ENCODE measurements at places on chromosomes 5 and 9. TPM values are rescaled to one million over a fixed set of nuclear protein-coding genes. Genes with fewer than 3 reads are reported as not detected.

DNA sequence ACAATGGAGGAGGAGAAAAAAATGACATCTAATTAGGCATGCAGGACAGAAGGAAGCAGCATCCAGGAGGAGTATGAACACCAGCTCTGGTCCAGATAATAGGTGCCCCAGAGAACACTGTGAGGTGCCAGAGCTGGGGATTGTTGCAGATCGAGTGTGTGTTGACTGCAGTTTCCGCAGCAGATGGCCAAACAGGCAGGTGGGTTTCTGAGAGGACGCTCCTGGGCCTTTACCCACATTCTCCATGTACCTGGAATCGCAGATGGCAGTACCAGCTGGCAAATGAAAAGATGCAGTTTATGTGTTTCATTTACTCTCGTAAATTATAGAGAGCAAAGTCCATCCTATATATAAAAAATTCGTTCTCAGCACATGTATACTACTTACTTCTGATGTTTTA, 182.2 kb upstream of the ISL1 start:
- H3K4me3 ChIP-seq: no peak overlapping the region
- no peaks in the 10 kb centered on the region for H3K36me3 ChIP-seq
- H3K4me1 ChIP-seq: no peaks in the 10 kb centered on the region
- DNase-seq: no peak
- no peak overlapping the region for H3K27ac ChIP-seq

DNA sequence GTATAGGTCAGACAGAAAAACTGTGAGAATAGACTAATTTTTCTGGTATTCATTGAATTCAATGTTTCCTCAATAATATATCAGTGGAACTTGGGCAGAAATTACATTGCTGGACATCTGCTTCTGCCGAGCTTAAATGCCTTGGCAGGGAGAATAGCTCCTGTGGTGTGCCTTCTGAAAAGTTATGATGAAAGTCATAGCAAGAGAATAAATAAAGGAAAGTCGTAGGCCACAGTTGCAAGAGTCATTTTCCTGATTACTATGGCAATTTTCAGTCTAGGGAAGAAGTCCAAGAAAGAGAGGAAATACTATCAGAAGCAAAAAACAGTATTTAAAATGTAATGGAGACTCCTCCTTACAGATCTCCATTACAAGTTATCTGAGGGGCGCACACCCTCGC, 1596.1 kb upstream of the WWC1 start:
- no peak overlapping the region for H3K4me3 ChIP-seq
- no peaks in the 10 kb centered on the region for H3K4me1 ChIP-seq

Gene GALNT10
- polyA plus RNA-seq: 12.9 TPM

GRCh38 chr5:146410272-146410671, 36.9 kb upstream of the TCERG1 start:
- no peak overlapping the region for H3K4me3 ChIP-seq
- H3K27me3 ChIP-seq: peaks cover 16% of the 10 kb centered on the region
- no peaks in the 10 kb centered on the region for H3K4me1 ChIP-seq

DNA sequence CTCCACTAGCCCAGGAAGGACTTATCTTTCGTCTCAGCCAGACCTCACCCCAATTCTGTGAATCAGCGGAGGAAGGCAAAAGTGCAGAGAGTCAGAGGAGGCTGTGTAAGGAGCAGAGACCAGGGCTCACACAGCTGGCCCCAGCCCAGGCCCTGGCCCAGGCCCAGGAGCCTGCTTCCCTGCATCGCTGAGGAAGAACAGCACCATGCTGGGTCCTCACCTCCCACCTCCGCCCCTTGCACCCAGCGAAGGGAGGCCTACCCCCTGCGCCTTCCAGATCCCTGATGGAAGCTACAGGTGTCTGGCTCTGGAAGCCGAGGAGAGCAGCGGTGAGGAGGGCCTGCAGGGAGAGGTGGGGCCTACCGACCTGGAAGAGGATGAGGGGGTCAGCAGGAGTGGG, 22.3 kb upstream of the SYNPO start:
- peaks cover 34% of the 10 kb centered on the region for H3K4me1 ChIP-seq
- H3K36me3 ChIP-seq: peaks cover 55% of the 10 kb centered on the region
- no peaks in the 10 kb centered on the region for H3K27me3 ChIP-seq
- DNase-seq: no peak
- H3K4me3 ChIP-seq: no peak overlapping the region
- H3K27ac ChIP-seq: no peak overlapping the region

GRCh38 chr5:180085837-180086236, 14.3 kb upstream of the RNF130 start:
- H3K4me1 ChIP-seq: peaks cover 3% of the 10 kb centered on the region
- H3K27ac ChIP-seq: no peak overlapping the region
- no peaks in the 10 kb centered on the region for H3K27me3 ChIP-seq
- H3K36me3 ChIP-seq: no peaks in the 10 kb centered on the region
- no peak overlapping the region for H3K4me3 ChIP-seq
- no peak for DNase-seq

Gene DAB2
- polyA plus RNA-seq: 178 TPM

Gene ZDHHC11
- polyA plus RNA-seq: 41.0 TPM

Gene CRB2
- 2.3 TPM for polyA plus RNA-seq

GRCh38 chr5:88556406-88556805, 287.8 kb upstream of the TMEM161B start:
- H3K4me3 ChIP-seq: no peak overlapping the region
- no peaks in the 10 kb centered on the region for H3K36me3 ChIP-seq
- no peak for DNase-seq
- H3K4me1 ChIP-seq: no peaks in the 10 kb centered on the region

DNA sequence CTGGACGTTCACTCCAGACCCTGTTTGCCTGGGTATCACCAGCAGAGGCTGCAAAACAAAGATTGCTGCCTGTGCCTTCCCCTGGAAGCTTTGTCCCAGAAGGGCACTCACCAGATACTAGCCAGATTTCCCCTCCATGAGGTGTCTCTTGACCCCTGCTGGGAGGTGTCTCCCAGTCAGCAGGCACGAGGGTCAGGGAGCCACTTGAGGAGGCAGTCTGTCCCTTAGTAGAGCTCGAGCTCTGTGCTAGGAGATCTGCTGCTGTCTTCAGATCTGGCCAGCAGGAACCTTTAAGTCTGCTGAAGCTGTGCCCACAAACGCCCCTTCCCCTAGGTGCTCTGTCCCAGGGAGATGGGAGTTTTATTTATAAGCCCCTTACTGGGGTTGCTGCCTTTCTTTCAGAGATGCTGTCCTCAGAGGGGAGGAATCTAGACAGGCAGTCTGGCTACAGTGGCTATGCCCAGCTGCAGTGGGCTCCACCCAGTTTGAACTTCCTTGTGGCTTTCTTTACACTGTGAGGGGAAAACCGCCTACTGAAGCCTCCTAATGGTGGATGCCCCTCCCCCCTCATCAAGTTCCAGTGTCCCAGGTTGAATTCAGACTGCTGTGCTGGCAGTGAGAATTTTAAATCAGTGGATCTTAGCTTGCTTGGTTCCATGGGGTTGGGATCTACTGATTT, 253.9 kb downstream of the SPATA31D1 start:
- no peaks in the 10 kb centered on the region for H3K27me3 ChIP-seq
- H3K27ac ChIP-seq: no peak overlapping the region
- no peak for DNase-seq
- H3K4me3 ChIP-seq: no peak overlapping the region

- H3K27ac ChIP-seq: no peak overlapping the region
- DNase-seq: no peak
- no peaks in the 10 kb centered on the region for H3K27me3 ChIP-seq
- H3K4me1 ChIP-seq: no peaks in the 10 kb centered on the region
- no peak overlapping the region for H3K4me3 ChIP-seq
Observed at GRCh38 chr9:86591472-86591871, 237.3 kb upstream of the TUT7 start.

Gene SLC34A1
- not detected for polyA plus RNA-seq

Gene SMU1
- 20.6 TPM for polyA plus RNA-seq

- no peaks in the 10 kb centered on the region for H3K27me3 ChIP-seq
- no peak overlapping the region for H3K27ac ChIP-seq
- H3K36me3 ChIP-seq: no peaks in the 10 kb centered on the region
- no peak overlapping the region for H3K4me3 ChIP-seq
- DNase-seq: no peak
Observed at GRCh38 chr5:174500636-174501035, 223.7 kb upstream of the MSX2 start.

- no peaks in the 10 kb centered on the region for H3K4me1 ChIP-seq
- H3K27ac ChIP-seq: no peak overlapping the region
- no peak for DNase-seq
- no peak overlapping the region for H3K4me3 ChIP-seq
- H3K27me3 ChIP-seq: no peaks in the 10 kb centered on the region
- no peaks in the 10 kb centered on the region for H3K36me3 ChIP-seq
Observed at GRCh38 chr9:19999491-20000057, 210.7 kb upstream of the SLC24A2 start.

Gene OR4F3
- polyA plus RNA-seq: 0.07 TPM

Gene JAKMIP2
- 3.1 TPM for polyA plus RNA-seq

DNA sequence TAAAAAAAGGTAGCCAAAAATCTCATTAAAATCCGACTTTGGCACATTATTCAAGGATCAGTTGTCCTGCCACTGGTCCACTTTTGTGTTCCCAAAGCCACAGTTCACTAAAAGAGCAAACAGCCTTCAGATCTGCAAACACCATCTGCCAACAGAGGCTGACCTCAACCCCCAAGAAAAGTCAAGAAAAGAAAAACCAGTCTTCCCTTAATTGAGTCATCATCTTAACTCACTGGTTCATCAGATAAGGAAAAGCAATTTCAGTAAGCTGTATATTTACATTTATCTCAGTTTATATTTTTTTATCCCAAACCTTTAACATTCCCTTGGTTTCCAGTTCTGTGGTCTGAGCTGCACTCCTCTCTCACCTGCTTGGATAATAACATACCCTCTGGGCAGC, 21.2 kb downstream of the RASEF start:
- H3K27me3 ChIP-seq: no peaks in the 10 kb centered on the region
- no peaks in the 10 kb centered on the region for H3K4me1 ChIP-seq
- DNase-seq: no peak
- H3K27ac ChIP-seq: no peak overlapping the region

Gene PCDHGA11
- 1.4 TPM for polyA plus RNA-seq

- DNase-seq: no peak
- H3K4me1 ChIP-seq: no peaks in the 10 kb centered on the region
- H3K27me3 ChIP-seq: no peaks in the 10 kb centered on the region
- peaks cover 17% of the 10 kb centered on the region for H3K36me3 ChIP-seq
- H3K27ac ChIP-seq: no peak overlapping the region
Observed at GRCh38 chr9:95887926-95888497, 12.5 kb downstream of the ERCC6L2 start.

Gene DMRT2
- polyA plus RNA-seq: not detected

- no peak overlapping the region for H3K4me3 ChIP-seq
- no peaks in the 10 kb centered on the region for H3K36me3 ChIP-seq
- no peak for DNase-seq
- no peaks in the 10 kb centered on the region for H3K27me3 ChIP-seq
Observed at GRCh38 chr5:136689552-136689951, 324.2 kb upstream of the TRPC7 start.

Gene AFAP1L1
- polyA plus RNA-seq: 9.6 TPM

DNA sequence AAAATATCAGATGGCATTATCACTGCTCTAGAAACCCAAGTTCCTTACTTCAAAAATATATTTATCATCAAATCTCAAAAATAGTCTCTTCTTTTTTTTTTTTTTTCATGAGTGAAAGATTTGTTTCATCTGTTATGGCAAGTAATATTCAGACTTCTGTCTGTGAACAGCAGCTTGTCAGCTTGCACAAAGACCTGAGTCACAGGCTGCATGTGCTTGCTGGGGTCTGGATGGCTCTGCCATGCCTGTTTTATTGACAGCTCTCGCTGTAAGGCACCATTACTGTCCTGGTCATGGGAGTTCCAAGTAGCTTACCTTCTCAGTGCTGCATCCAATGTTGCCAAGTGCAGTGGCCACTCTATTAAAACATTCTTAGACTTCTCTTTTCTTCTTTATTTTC, 456.4 kb downstream of the GADD45G start:
- H3K4me3 ChIP-seq: no peak overlapping the region
- DNase-seq: no peak
- H3K4me1 ChIP-seq: no peaks in the 10 kb centered on the region
- no peaks in the 10 kb centered on the region for H3K27me3 ChIP-seq

Gene PRELID1
- 271 TPM for polyA plus RNA-seq

DNA sequence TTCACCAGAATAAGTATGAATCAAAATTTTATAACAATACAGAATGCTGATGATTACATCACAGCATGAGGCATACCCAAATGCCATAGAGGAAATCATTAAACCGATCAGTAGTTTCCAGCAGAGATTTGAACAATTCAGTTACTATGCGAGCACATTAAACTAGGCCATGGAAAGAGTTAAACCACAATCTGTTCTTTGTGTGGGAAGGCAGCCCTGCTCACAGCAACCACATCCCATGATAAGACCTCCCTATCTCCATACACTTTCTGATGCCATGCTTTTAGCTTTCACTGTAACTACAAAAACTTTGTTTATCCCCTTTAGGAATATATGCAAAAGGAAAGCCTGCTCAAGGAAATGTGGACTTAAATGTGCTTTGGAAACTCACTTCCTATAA, 4.5 kb downstream of the NFIB start:
- DNase-seq: no peak
- H3K27me3 ChIP-seq: peaks cover 29% of the 10 kb centered on the region
- H3K27ac ChIP-seq: no peak overlapping the region
- H3K4me3 ChIP-seq: no peak overlapping the region
- peaks cover 7% of the 10 kb centered on the region for H3K4me1 ChIP-seq
- H3K36me3 ChIP-seq: no peaks in the 10 kb centered on the region

Gene GABRP
- 0.13 TPM for polyA plus RNA-seq

DNA sequence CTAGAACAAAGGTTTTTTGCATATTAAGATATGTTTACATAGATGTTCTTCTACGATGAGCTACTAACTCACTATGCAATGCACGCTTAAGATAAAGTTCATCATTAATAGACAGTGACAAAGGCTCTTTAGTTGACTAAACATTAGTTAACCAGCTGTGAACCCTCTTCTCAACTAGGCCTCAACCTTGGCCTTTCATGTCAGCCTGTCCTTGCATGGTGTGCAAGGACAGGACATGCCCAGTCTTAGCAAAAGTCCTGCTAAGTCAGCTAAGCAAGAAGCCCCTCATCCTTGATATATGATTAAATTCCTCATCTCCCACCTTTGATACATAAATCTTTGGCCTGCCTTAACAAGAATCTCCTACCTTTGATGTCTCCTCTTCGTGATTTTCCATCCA, 50.9 kb downstream of the PLPP1 start:
- H3K4me3 ChIP-seq: no peak overlapping the region
- no peaks in the 10 kb centered on the region for H3K27me3 ChIP-seq
- no peaks in the 10 kb centered on the region for H3K4me1 ChIP-seq
- DNase-seq: no peak
- peaks cover 7% of the 10 kb centered on the region for H3K36me3 ChIP-seq
